Fibroblast of mammary gland (primary cell): ENCODE measurements at places on chromosomes 3 and 15.

DNA sequence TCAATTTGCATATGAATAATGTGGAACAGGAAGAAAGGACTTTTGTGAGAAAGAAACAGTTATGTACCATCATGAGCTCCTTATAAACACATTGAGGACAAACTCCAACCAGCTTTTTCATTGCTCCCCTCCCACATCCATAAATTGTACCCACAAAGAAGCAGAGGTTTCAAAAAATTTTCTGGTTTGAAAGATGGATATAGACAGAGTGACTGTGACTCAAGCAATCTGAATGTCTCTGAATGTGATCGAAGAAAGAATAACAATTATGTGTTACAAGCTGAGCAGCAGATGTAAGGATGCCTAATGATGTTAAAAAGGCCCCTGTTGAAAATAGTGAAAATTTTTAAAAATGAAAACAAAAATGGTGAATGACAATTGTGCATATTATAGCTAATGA is 127.4 kb downstream of the TFG start:
- no peak for DNase-seq

DNA sequence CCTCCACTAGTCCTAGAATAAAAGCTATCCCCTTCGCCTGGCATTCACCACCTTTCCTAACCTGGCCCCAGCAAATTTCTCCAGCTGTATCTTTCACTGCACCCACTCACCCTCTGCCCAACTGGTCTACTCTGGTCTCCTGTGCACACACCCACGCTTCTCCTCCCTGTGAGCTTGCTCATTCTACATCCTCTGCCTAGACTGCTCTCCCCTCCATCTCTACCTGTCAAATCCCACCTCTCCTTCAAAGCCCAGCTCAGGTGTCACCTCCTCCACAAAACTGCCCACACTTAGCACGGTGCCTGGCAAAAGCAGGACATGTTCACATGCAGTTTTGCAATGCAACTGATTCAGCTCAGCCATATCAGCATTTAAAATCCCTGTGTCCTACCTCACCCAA is 45.8 kb upstream of the NTRK3 start:
- no peak for DNase-seq

DNA sequence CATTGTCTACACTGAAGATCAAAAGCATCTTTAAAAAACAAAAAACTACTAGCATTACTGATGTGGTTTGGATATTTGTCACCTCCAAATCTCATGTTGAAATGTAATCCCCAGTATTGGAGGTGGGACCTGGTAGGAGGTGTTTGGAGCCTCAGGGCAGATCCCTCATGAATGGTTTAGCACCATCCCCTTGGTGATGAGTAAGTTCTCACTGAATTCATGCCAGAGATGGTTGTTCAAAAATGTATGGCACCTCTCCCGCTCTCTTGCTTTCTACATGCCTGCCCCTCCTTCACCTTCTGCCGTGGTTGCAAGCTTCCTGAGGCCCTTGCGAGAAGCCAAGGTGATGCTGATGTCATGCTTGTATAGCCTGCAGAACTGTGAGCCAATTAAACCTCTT is 136.6 kb upstream of the FHIT start:
- no peak for DNase-seq

- peak; percentile 83 for DNase-seq
Observed at GRCh38 chr15:37877851-37878741, 56.3 kb upstream of the TMCO5A start.

- no peak for DNase-seq
Observed at GRCh38 chr15:31957581-31957980, 72.7 kb upstream of the CHRNA7 start.

DNA sequence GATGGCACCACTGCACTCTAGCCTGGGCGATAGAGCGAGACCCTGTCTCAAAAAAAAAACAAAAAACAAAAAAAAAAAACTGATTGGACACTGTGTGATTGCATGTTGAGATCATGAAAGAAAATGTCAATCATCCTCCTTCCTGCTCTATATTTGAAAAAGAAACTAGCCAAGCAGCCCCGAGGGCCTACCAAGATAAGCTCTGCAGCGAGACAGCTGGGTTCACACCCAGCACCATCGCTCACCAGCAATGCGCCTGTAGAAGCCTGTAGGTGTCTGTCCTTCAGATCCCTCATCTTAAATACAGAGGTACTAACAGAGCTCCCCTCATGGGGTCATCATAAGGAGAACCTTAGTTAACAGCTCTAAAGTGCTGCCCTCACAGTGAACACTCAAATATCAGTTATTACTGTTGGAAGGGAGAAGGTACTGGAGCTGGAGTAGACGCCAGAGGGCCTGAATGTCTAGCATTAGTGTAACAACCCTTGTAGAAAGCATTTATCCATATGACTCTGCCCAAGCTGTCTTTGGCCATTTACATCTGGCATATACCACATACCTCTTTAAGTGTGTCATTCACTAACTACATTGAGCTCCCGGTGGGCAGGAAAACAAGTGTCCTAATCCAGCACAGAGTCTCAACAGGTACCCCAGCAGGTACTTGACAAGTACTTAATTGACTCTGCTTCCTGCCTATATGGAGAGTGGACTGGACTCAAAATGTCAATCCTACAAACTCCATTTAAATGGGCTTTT is 22.9 kb downstream of the MYLK start:
- DNase-seq = no peak

DNA sequence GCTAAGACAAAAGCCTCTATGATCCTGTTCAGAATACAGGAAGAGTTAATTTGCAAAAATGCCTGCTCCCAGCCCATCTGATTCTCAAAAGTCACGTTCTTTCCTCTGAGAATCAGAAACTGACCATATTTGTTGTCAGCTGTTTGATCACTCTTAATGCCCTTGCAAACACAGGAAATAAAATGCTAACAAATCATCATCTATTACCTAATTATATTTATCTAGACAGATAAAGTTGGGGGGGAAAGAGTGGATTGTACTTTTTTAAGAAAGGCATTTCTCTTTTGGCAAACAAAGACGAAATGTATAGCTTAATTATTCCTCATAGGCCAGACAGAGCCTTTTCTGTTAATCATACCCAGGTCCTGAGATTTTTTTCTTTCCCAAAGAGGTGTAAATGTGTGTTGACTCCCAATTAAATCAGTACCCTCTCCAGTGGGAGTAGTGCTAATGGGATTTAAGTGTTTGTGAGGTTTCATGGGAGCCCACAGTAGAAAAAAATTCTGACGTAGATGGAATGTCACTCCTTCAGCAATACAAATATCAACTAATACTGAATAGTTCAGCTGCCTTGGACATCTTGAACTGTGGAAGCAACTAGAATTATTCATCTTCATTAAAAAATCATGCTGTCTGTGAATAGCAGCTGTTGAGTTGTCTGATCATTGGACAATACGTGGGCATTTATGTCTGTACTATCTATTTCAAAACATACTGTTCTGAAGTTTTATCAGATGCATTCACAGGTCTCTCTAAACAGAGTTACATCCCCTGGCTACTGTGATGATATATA is 22.5 kb upstream of the BNIP2 start:
- no peak for DNase-seq

DNA sequence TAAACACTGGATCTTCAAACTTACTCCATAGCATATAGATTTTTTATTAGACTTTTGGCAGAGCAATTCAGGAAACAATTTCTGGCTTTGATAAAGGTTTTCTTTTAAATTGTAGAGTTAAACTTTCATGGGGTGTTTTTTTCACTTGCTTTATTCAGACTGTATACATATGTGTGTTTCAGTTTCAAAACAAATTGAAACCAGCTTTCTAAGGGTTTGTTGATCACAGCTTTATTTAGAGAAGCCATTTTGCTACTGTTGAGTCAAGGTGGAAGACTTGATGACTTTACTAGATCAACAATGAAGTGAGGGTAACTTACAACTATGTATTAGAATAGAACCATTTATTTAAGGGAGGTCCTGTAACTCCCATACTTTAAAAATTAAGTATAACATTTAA is 6.2 kb downstream of the UBE2E1 start:
- no peak for DNase-seq

- DNase-seq = no peak
Observed at GRCh38 chr3:129542747-129543146, 228 bp upstream of the H1-8 start.

GRCh38 chr15:46409841-46410301 is 775.0 kb downstream of the SQOR start:
- peak; percentile 20 for DNase-seq

GRCh38 chr15:63288342-63288741 is 10.9 kb downstream of the APH1B start:
- DNase-seq = no peak

- DNase-seq = no peak
Observed at GRCh38 chr3:128491691-128491940, 1.4 kb downstream of the GATA2 start.

DNA sequence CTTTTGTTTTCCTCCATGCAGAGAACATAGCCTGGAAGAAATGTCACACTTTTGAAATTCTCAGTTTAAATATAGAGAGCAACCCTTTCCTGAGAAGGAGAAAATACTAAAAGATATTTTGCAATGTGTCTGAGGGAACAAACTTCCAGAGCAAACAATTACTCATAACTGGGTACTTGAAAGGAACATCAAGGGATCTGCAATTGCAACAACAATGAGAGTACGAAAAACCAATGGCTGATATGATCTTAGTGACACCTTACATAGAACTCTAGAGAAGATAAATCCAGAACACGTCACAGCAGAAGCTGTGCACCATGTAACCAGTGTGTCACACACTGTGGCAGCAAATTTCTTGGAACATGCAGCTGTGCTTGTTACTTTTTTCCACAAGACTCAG is 14.6 kb upstream of the ARPP21 start:
- DNase-seq = no peak

- DNase-seq = no peak
Observed at GRCh38 chr3:193997228-193998122, 138.5 kb upstream of the HES1 start.

DNA sequence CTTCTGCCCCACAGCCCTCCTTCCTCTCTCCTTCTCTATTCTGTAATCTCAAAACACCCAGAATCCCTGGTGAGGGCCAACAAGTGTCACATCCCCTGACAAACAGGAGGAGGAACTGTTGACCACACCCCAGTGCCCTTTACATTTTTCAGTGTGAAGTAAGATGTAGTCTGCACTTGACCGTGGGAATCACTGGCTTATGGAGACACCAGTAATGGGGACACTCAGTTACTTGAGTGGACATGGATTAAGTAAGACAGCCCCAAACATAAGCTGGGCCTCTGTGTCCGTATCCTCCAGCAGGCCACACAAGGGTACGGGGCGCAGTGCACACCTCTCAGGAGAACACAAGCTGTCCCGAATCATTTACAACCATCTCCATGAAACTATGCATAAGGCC is 28.4 kb upstream of the LIMD1 start:
- no peak for DNase-seq

GRCh38 chr15:58434334-58434875 is 2.6 kb downstream of the LIPC start:
- no peak for DNase-seq

GRCh38 chr3:155189478-155189877 is 104.0 kb downstream of the STRIT1 start:
- no peak for DNase-seq

GRCh38 chr3:179651687-179652446 is 973 bp upstream of the USP13 start:
- no peak for DNase-seq

DNA sequence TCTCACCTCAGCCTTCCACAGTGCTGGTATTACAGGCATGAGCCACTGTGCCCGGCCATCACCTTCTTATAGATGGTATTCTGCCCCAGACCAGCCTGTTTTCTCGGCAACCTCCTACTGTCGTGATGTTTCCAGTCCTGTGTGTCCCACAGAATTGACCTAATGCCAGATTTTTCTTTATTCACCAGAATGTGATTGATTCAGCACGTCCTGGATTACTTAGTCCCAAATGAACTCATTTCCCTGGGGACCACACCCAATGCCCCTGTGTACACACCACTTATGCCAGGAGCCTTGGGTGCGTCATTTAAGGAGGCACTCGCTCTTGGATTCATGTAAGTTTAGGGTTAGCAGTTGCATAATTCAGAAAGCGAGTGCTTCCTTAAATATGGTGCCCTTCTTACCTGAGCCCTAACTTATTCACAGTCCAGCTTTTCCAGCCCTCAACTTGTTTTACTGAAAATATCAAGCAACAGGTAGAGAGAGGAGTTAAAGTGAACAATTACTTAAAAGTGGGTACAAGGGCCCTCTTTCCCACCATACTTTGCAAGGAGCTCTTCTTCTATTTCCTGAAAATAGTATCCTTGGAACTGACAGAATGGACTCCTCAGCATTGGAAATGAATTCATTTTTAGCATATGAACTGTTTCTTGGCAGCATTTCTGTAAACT is 64.6 kb upstream of the UBE2E1 start:
- DNase-seq = peak; percentile 64

DNA sequence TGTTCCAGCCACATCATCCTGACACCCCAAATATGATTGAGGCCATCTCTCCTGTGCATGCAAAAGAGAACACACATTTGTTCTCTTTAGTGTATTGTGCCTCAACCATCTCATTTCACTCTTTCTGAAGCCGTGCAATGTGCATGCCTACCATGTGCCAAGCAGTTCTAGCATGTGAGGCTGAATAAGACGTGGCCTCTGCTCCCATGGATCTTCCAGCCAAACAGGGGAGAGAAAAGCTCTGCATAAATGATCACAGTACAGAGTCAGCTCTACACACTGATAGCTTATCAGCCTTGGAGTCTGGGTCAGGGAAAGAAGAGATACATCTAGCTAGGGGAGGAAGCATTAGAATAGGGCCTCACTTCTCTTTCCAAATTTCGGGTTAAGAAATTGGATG is 48.2 kb upstream of the ATG7 start:
- no peak for DNase-seq

DNA sequence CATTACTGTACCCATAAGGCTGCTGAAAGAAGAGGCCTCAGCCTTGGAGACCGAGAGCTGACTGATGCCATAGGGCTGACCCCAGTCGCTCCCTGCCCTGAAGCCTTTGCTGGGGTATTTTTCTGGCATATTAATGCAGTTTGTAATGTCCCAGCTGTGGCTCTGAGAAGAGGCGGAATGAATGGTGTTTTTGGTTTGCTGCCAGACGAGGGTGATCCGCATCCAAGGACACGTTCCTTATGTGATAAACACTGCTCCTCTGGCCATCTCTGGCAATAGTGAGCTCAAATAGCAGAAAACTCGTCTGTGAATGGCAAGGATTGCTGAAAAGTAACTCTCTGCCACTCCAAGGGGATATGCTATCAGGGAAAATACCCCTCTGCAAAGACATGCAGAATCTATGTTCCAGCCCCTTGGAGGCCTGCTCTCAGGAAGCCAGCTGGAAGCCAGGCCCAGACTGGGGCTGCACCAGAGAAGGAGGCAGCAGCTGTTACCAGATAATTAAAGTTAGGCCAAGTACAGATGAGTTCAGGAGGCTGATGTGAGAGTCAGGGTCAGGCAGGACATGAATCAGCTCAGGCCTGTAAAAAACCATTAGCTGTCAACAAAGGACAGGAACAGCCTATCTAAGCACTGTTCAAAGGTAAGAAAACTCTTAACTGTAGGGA is 28.9 kb upstream of the KLHL6 start:
- DNase-seq = peak; percentile 45

DNA sequence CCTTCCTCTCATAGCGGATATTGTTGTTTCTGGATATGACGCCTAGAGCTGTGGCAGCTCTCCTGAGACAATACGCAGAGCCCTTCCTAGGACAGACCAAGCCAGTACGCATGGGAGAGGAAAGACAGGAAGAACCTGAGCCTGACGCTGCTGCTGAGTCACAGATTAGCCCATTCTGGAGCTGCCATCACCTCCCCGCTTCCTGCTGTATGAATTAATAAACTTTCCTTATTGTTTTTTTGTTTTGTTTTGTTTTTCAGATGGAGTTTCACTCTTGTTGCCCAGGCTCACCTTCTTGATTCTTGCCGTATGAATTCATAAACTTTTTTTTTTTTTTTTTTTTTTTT is 67.0 kb downstream of the PPCDC start:
- DNase-seq = no peak
